ENCODE measurements at places on chromosomes 3 and 15. TPM values are rescaled to one million over a fixed set of nuclear protein-coding genes. Genes with fewer than 3 reads are reported as not detected.

- no peaks in the 10 kb centered on the region for H3K36me3 ChIP-seq
- no peak overlapping the region for H3K4me3 ChIP-seq
- no peak overlapping the region for H3K27ac ChIP-seq
- no peak for DNase-seq
- no peaks in the 10 kb centered on the region for H3K27me3 ChIP-seq
- no peaks in the 10 kb centered on the region for H3K4me1 ChIP-seq
Observed at GRCh38 chr3:111473550-111473949, 68.4 kb upstream of the CD96 start.

GRCh38 chr3:11580645-11581044 lies 63.1 kb downstream of the VGLL4 start:
- no peaks in the 10 kb centered on the region for H3K27me3 ChIP-seq
- no peak for DNase-seq
- peaks cover 28% of the 10 kb centered on the region for H3K4me1 ChIP-seq
- H3K36me3 ChIP-seq = no peaks in the 10 kb centered on the region

- no peak overlapping the region for H3K4me3 ChIP-seq
- H3K27me3 ChIP-seq = no peaks in the 10 kb centered on the region
- DNase-seq = no peak
- no peaks in the 10 kb centered on the region for H3K4me1 ChIP-seq
Observed at GRCh38 chr3:112297714-112298113, 3.7 kb upstream of the SLC9C1 start.

DNA sequence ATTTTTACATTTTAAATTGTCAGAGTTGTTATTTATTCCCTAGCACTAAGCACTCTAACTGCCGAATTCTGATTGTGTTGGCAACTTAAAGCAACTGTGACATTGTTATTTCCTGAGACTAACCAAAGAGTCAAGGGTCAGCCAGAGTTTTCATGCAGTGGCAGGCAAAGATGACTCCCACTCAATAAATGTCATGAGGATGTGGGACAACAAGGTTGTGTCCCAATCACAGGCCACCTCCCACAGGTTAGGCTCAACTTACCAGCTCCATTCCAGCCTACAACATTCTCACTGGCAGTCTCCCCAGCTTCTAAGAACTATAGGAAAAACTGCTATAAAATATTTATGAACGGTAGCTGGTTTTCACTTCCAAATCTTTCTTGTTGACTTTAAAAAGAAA lies 80.1 kb downstream of the RSL24D1 start:
- no peaks in the 10 kb centered on the region for H3K27me3 ChIP-seq
- DNase-seq = no peak
- no peak overlapping the region for H3K4me3 ChIP-seq
- no peaks in the 10 kb centered on the region for H3K36me3 ChIP-seq

DNA sequence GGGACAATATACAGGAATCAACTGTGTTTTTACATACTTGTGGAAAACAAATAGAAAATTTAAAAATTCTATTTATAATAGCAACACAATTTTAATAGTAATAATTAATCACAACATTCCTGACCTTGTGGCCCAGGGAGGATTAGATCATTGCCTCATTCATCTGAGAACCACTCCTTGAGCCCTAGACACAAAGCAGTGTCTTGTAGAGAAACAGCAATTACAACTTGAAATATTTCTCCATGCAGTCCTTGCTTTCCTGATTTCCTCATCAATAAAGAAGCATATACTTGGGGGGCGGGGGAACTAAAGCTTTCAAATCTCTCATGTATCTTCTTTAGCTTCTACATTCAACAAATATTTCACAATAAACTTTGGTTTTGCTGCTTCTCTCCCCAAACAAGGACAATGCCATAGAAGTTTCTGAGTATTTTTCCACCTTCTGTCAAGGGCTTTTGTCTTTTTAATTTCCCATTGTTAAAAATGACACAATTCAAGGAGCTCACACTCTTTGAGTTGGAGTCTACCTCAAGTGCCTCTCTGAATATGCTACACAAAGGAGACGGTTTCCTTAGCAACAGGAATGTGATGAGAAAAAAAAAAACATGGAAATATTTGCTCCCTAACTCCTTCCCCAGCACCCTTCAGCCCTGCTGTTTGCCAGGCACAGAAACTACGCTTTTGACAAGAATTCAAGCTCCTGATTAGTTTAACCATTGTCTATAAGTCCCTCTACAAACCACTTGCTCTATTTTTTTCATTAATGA lies 118.8 kb downstream of the ARPP21 start:
- DNase-seq = no peak
- H3K27ac ChIP-seq = no peak overlapping the region
- no peak overlapping the region for H3K4me3 ChIP-seq
- H3K36me3 ChIP-seq = no peaks in the 10 kb centered on the region

GRCh38 chr15:43209059-43209824 lies 11.6 kb downstream of the EPB42 start:
- H3K27me3 ChIP-seq = peaks cover 5% of the 10 kb centered on the region
- no peak overlapping the region for H3K4me3 ChIP-seq
- no peak overlapping the region for H3K27ac ChIP-seq
- H3K36me3 ChIP-seq = no peaks in the 10 kb centered on the region

GRCh38 chr15:48641416-48641815 lies 4.1 kb downstream of the FBN1 start:
- no peak for DNase-seq
- no peaks in the 10 kb centered on the region for H3K27me3 ChIP-seq
- no peak overlapping the region for H3K27ac ChIP-seq
- H3K4me3 ChIP-seq = no peak overlapping the region
- H3K36me3 ChIP-seq = peaks cover 24% of the 10 kb centered on the region

DNA sequence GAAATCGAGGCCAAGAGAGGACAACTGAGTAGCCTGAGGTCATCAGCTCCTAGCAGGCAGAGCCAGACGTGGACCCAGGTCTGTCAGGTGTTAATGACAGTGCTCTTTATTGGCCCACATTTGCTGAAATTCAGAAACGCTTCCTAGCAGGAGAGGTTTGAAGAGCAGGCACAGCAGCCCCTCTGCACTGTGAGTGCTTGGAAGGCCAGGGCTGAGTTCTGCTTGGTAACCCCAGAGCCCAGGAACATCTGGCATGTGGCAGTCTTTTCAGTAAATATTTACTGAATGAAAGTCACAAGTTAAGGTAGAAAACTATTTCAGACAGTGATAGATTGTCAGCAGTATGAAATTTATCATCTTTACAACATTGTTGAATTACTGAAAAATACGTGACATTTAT lies 102.4 kb downstream of the PLCL2 start:
- no peak for DNase-seq
- H3K27ac ChIP-seq = no peak overlapping the region
- no peak overlapping the region for H3K4me3 ChIP-seq
- H3K4me1 ChIP-seq = peaks cover 7% of the 10 kb centered on the region
- H3K27me3 ChIP-seq = no peaks in the 10 kb centered on the region

GRCh38 chr3:119035014-119035346 lies 334 bp upstream of the IGSF11 start:
- H3K4me3 ChIP-seq = peak overlapping the region; percentile 60
- H3K4me1 ChIP-seq = no peaks in the 10 kb centered on the region
- H3K27me3 ChIP-seq = peaks cover 51% of the 10 kb centered on the region

GRCh38 chr3:84789961-84790360 lies 168.8 kb upstream of the CADM2 start:
- DNase-seq = no peak
- no peaks in the 10 kb centered on the region for H3K36me3 ChIP-seq
- no peak overlapping the region for H3K4me3 ChIP-seq
- no peaks in the 10 kb centered on the region for H3K4me1 ChIP-seq
- H3K27ac ChIP-seq = no peak overlapping the region

GRCh38 chr15:81398456-81398855 lies 24.4 kb upstream of the TMC3 start:
- no peaks in the 10 kb centered on the region for H3K4me1 ChIP-seq
- no peak overlapping the region for H3K4me3 ChIP-seq
- no peak for DNase-seq
- no peaks in the 10 kb centered on the region for H3K27me3 ChIP-seq
- no peak overlapping the region for H3K27ac ChIP-seq

- DNase-seq = no peak
- H3K36me3 ChIP-seq = no peaks in the 10 kb centered on the region
- no peaks in the 10 kb centered on the region for H3K4me1 ChIP-seq
- H3K4me3 ChIP-seq = no peak overlapping the region
- no peaks in the 10 kb centered on the region for H3K27me3 ChIP-seq
Observed at GRCh38 chr3:59777066-59777465, 727.2 kb upstream of the CFAP20DC start.

DNA sequence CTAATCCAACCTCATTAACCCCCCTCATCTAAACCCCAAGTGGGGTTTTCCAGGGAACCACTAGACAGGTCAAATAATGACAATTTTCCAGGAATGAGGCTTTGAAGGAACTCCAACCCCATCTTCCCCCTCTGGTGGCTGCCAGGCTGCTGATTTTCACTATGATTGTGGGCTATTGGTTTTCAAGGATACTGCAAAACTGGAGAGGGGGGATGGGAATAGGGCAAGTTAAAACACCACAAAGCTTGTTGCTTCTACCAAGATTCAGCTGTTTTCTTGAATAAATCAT lies 10.4 kb upstream of the ZNF662 start:
- DNase-seq = no peak
- no peak overlapping the region for H3K27ac ChIP-seq
- no peaks in the 10 kb centered on the region for H3K27me3 ChIP-seq
- H3K4me1 ChIP-seq = no peaks in the 10 kb centered on the region

DNA sequence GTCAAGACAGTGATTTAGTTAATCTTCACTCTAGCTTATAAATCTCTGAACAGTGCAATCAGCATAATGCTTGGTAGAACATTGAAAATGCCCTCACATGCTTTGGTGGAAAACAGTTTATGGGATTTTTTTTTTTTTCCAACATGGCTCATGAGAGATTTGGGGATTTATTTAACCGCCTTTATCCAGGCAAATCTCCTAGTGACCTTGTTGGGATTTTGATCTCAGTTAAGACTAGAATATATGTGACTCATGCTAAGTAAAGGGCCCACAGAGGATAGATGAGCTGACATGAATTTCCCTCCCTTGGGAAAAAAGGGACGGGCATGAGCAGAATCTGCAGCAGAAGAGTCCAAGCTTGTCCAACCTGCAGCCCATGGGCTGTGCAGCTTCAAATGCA lies 18.7 kb downstream of the LRTM1 start:
- H3K27ac ChIP-seq = no peak overlapping the region
- DNase-seq = no peak
- H3K27me3 ChIP-seq = no peaks in the 10 kb centered on the region
- peaks cover 18% of the 10 kb centered on the region for H3K4me1 ChIP-seq
- H3K4me3 ChIP-seq = no peak overlapping the region

DNA sequence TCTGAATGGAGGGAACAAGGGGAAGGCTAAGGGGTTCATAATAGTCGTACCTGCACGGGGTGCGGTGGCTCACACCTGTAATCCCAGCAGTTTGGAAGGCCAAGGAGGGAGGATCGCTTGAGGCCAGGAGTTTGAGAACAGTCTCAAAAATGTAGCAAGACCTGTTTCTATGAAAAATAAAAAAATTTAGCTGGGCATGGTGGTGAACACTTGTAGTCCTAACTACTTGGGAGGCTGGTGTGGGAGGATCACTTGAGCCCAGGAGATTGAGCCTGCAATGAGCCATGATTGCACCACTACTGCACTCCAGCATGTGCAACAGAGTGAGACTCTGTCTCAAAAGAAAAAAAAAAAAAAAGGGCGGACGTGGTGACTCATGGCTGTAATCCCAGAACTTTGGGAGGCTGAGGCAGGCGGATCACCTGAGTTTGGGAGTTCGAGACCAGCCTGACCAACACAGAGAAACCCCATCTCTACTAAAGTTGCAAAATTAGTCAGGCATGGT lies 17.9 kb upstream of the HDAC11 start:
- no peak for DNase-seq
- no peaks in the 10 kb centered on the region for H3K27me3 ChIP-seq
- H3K36me3 ChIP-seq = no peaks in the 10 kb centered on the region

DNA sequence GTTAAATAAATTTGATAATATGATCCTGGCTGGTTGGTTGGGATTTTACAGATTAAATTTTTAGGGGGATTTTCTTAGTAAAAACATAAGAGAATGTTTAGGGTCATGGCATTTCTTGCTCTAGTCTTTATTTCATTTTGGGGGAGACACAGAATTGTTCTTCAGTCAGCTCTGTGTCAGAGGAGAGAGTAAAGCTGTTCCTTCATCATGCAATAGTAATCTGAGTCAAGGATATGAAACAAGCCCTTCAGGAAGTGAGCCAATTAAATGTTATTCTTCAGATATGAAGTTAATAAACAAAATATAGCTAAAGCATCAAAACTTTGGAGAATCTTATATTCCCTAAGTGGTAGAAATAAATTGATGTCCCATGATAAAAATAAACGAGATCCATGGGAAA lies 22.9 kb upstream of the SLC4A7 start:
- H3K36me3 ChIP-seq = no peaks in the 10 kb centered on the region
- peaks cover 17% of the 10 kb centered on the region for H3K4me1 ChIP-seq
- H3K27ac ChIP-seq = no peak overlapping the region
- H3K27me3 ChIP-seq = no peaks in the 10 kb centered on the region
- DNase-seq = no peak

DNA sequence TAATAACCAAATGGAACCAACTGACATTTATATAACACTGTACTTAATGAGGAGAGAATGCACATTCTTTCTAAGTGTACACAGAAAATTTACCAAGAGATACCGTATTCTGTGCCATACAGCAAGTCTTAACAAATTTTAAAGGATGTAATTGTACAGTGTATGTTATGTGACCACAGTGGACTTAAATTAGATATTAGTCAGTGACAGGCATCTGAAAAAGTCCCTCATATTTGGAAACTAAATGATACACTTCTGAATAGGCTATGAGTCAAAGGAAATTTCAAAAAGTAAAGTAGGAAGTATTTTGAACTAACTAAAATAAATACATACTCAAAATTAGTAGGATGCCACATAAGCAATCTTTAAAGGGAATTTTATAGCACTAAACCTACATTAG lies 59.6 kb upstream of the P3H2 start:
- H3K36me3 ChIP-seq = no peaks in the 10 kb centered on the region
- H3K27ac ChIP-seq = no peak overlapping the region
- H3K27me3 ChIP-seq = no peaks in the 10 kb centered on the region
- peaks cover 8% of the 10 kb centered on the region for H3K4me1 ChIP-seq

GRCh38 chr15:70494852-70495571 lies 268.3 kb downstream of the UACA start:
- no peak overlapping the region for H3K27ac ChIP-seq
- H3K4me3 ChIP-seq = no peak overlapping the region
- no peaks in the 10 kb centered on the region for H3K27me3 ChIP-seq
- DNase-seq = peak; percentile 5
- no peaks in the 10 kb centered on the region for H3K4me1 ChIP-seq
- no peaks in the 10 kb centered on the region for H3K36me3 ChIP-seq

GRCh38 chr3:89983449-89983848 lies 876.0 kb downstream of the EPHA3 start:
- no peaks in the 10 kb centered on the region for H3K4me1 ChIP-seq
- no peak overlapping the region for H3K27ac ChIP-seq
- H3K27me3 ChIP-seq = no peaks in the 10 kb centered on the region
- no peak overlapping the region for H3K4me3 ChIP-seq

CYP8B1 gene
- total RNA-seq = not detected

CCR9 gene
- not detected for total RNA-seq

PLA1A gene
- 3.5 TPM for total RNA-seq

STARD9 gene
- 4.3 TPM for total RNA-seq

PCOLCE2 gene
- 66.7 TPM for total RNA-seq

REC114 gene
- total RNA-seq = not detected

ABI3BP gene
- total RNA-seq = 37.8 TPM

CASR gene
- not detected for total RNA-seq

ITGA11 gene
- 13.8 TPM for total RNA-seq

SLC38A3 gene
- total RNA-seq = 9.3 TPM

All from heart left ventricle (tissue), 16 donors.